ENCODE measurements at places on chromosomes 2 and 18.

DNA sequence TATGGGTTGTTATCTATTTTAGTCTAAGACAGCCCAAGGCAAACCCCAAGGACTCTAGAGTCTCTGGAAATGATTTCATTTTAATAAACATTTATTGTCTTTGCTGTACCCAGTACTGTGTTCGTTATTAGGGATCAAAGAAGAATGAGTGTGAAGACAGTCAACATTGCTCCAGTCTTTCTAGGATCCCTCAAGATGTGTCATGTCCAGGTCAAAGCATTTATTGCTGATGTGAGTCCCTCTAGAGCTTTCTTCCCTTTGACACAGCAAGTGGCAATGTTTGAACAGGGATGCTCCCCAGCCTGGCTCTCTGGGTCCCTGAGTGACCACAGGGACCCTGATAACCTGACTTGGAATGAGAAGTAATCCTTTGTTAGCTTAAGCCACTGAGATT, 123.1 kb upstream of the STK17B start:
- no peak for DNase-seq

DNA sequence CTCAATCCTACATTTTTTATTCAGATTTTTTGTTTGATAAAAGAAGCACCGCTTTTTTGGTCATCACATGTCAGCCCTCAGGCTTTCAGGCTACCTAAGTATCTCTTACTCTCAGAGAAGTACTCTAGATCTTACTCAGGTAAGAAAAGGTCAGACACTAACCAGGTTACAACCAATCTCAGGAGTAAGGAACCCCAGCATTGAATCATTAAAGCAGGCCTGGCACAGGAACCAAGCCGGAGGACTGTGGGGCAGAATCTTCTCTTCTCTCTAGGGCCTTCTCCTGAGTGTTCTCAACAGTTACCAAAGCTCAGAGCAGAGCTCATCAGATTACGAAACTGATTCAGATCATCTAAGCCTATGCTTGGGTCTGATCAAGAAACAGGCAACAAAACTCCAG, 28.2 kb downstream of the RBMS1 start:
- DNase-seq, result no peak

- DNase-seq, result peak; percentile 51
Measured at GRCh38 chr2:46351750-46352138, 54.5 kb downstream of the EPAS1 start.

- no peak for DNase-seq
Measured at GRCh38 chr2:101699755-101700461, 2.4 kb downstream of the MAP4K4 start.

- DNase-seq, result no peak
Measured at GRCh38 chr2:185578322-185578721, 160.3 kb upstream of the FSIP2 start.

DNA sequence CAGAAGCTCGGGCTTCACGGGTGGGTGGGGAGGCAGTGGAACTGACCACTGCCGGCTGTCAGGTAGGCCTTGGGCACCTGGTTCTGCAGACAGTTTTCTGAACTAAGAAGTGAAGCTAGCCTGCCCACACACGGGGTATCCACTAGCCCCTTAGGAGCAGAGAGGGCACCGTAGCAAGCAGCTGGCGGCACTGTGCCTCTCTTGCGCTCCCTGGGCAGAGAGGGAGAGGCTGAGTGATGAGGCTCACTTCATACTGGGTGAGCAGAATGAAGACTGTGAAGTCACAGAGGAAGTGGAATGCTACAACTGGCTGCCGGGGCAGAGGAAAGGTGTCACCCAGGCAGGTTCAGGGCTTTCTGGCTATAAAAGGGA, 753 bp downstream of the ITPRIPL1 start:
- peak; percentile 30 for DNase-seq

Measured in activated T-helper 9 cell treated with anti-CD3 and anti-CD28 coated beads, Interleukin-2, amount 50 U/mL, for 16 hours (primary cell).